SJCRH30 (cell line): ENCODE measurements at places on chromosomes 4 and X. TPM values are rescaled to one million over a fixed set of nuclear protein-coding genes. Genes with fewer than 3 reads are reported as not detected.
A peak's percentile ranks its signal among the peaks of the same experiment; 100 is the strongest.

- DNase-seq: no peak
- H3K4me1 ChIP-seq: peaks cover 7% of the 10 kb centered on the region; the same call in 1 of the 2 replicates
- peaks cover 2% of the 10 kb centered on the region; the same call in 1 of the 2 replicates for H3K36me3 ChIP-seq
- H3K27ac ChIP-seq: no peak overlapping the region
These were observed 10.4 kb downstream of the SH3RF1 start for GRCh38 chr4:169260217-169260866.

- DNase-seq: no peak
- H3K27me3 ChIP-seq: no peaks in the 10 kb centered on the region
- no peaks in the 10 kb centered on the region for H3K36me3 ChIP-seq
- H3K4me1 ChIP-seq: no peaks in the 10 kb centered on the region
These were observed 149.6 kb upstream of the CTSO start for GRCh38 chr4:156103311-156103710.

GRCh38 chr4:54165438-54165837 lies 63.7 kb upstream of the PDGFRA start:
- H3K27me3 ChIP-seq: no peaks in the 10 kb centered on the region; the same call in 1 of the 2 replicates
- no peak overlapping the region for H3K27ac ChIP-seq
- peaks cover 8% of the 10 kb centered on the region; the same call in 1 of the 2 replicates for H3K4me1 ChIP-seq
- no peaks in the 10 kb centered on the region for H3K36me3 ChIP-seq
- H3K4me3 ChIP-seq: no peak overlapping the region

DNA sequence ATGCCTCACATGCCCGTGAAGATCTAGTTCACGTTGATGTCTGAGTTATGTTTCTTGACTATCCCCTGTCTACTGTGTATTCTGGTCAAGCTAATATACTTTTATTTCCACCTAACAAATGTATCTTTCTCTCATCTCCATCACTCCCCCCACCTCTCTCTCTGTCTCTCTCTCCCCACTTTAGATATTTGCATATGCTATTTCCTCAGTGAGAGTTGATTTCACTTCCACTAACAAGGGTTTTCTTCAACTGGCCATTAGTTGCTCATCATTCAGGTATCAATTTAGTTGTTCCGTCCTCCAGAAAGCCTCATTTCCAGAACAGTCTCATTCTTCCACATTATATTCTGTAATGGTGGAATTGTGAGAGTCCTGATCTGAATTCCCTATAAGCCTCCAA lies 1777.8 kb upstream of the TENM3 start:
- DNase-seq: no peak
- H3K27ac ChIP-seq: no peak overlapping the region
- H3K4me3 ChIP-seq: no peak overlapping the region
- no peaks in the 10 kb centered on the region for H3K4me1 ChIP-seq
- no peaks in the 10 kb centered on the region for H3K36me3 ChIP-seq

Gene UGT2B11
- not detected in 2 replicates for total RNA-seq

GRCh38 chrX:5341902-5342301 lies 886.8 kb downstream of the NLGN4X start:
- H3K4me3 ChIP-seq: no peak overlapping the region
- no peak for DNase-seq
- no peaks in the 10 kb centered on the region for H3K4me1 ChIP-seq
- no peaks in the 10 kb centered on the region for H3K36me3 ChIP-seq

DNA sequence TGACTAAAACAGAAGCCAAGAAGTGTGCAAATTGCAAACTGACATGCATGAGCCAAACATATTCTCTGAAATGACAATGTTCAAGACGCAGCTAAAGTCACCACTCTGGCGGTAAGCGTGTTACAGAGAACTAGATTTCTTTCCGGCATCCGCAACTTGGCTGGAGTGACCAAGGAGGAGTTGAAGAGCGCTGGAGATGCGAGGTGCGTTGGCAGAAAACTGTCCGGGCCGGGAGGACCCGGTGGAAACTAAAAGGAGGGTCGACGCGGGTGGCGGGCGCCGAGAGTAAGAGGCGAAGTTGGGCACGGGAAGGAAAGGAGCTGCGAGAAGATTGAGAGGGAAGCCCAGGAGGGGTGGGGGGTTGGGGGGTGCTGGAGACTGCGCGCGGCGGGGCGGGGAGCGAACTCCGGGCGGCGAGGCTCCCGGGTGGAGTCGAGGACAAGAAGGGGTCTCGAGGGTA lies 807 bp downstream of the SEL1L3 start:
- peak overlapping the region; percentile 50 for H3K27ac ChIP-seq
- H3K4me3 ChIP-seq: peak overlapping the region; percentile 85
- no peaks in the 10 kb centered on the region for H3K27me3 ChIP-seq
- DNase-seq: peak; percentile 55

DNA sequence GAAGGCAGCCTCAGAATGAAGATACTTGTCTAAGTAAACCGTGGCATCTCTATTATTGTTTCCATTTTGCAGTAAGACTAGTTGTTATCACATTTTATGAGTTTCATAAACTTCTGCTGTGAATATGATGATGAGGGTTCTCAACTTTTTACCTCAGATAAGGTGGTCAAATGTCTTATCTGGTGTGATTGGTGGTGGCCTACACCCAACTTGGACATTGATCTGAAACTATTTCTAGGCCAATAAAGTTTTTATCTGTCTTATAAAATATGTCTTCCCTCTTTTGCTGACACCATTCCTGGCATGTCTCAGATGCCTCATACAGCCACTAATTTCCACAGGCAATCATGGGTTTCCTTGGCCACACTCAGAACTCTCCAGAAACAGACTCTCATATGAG lies 480.3 kb upstream of the NR3C2 start:
- H3K4me1 ChIP-seq: no peaks in the 10 kb centered on the region
- no peaks in the 10 kb centered on the region for H3K27me3 ChIP-seq
- DNase-seq: no peak
- no peak overlapping the region for H3K4me3 ChIP-seq
- no peaks in the 10 kb centered on the region for H3K36me3 ChIP-seq
- H3K27ac ChIP-seq: no peak overlapping the region

Gene ETDB
- total RNA-seq: not detected in 2 replicates

Gene PRDM8
- 1.5 and 2.5 TPM in 2 replicates for total RNA-seq

- no peak overlapping the region for H3K27ac ChIP-seq
- H3K27me3 ChIP-seq: no peaks in the 10 kb centered on the region
- H3K4me3 ChIP-seq: no peak overlapping the region
- DNase-seq: peak; percentile 52
- no peaks in the 10 kb centered on the region for H3K4me1 ChIP-seq
These were observed 10.5 kb downstream of the PTTG2 start for GRCh38 chr4:37970702-37971101.

Gene TMPRSS11F
- total RNA-seq: not detected in 2 replicates

- DNase-seq: no peak
- H3K27me3 ChIP-seq: no peaks in the 10 kb centered on the region
- no peak overlapping the region for H3K27ac ChIP-seq
- H3K36me3 ChIP-seq: no peaks in the 10 kb centered on the region
These were observed 260.2 kb downstream of the IL1RAPL1 start for GRCh38 chrX:28847423-28847822.

Gene NAT8L
- 1.5 and 1.7 TPM in 2 replicates for total RNA-seq

Gene DGAT2L6
- not detected in 2 replicates for total RNA-seq

Gene ERAS
- total RNA-seq: not detected in 2 replicates

- no peak overlapping the region for H3K27ac ChIP-seq
- DNase-seq: no peak
- H3K4me1 ChIP-seq: no peaks in the 10 kb centered on the region
- no peaks in the 10 kb centered on the region for H3K36me3 ChIP-seq
- H3K27me3 ChIP-seq: no peaks in the 10 kb centered on the region
- H3K4me3 ChIP-seq: no peak overlapping the region
These were observed 130.0 kb downstream of the RBM46 start for GRCh38 chr4:154911097-154911496.

Gene MID1
- total RNA-seq: 34.5 and 38.4 TPM in 2 replicates

DNA sequence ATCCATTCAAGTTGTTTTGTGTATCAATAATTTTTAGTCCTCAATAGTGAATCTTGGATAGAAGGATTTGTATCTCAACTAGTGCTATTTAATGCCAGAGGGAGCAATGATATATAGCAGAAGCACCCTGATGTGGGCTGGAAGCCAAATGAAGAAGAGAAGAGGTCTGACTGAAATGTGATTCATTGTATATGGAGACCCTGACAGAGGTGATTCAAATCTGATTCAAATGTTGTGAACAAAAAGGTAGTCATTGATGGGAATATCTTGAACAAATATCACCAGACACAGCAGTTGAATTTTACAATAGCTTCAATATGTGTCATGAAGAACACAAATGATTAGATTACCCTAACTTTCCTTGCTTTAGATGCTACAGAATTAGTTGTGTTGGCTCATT lies 27.5 kb upstream of the SULT1B1 start:
- H3K27me3 ChIP-seq: no peaks in the 10 kb centered on the region
- H3K36me3 ChIP-seq: no peaks in the 10 kb centered on the region
- no peak for DNase-seq
- no peaks in the 10 kb centered on the region for H3K4me1 ChIP-seq

GRCh38 chr4:122826553-122827257 lies at the start of gene FGF2:
TSS of gene FGF2 (plus strand) at chr4:122826831. CDS start at chr4:122827175, 344 bp downstream.
- no peaks in the 10 kb centered on the region for H3K27me3 ChIP-seq
- H3K27ac ChIP-seq: peak within 1 kb of the TSS; percentile 38; the same call in 1 of the 2 replicates
- no peaks in the 10 kb centered on the region for H3K4me1 ChIP-seq

GRCh38 chr4:1277667-1278665 lies 11.7 kb upstream of the MAEA start:
- no peaks in the 10 kb centered on the region for H3K4me1 ChIP-seq
- H3K36me3 ChIP-seq: no peaks in the 10 kb centered on the region
- no peak for DNase-seq
- H3K27ac ChIP-seq: no peak overlapping the region
- H3K4me3 ChIP-seq: no peak overlapping the region
- H3K27me3 ChIP-seq: no peaks in the 10 kb centered on the region

DNA sequence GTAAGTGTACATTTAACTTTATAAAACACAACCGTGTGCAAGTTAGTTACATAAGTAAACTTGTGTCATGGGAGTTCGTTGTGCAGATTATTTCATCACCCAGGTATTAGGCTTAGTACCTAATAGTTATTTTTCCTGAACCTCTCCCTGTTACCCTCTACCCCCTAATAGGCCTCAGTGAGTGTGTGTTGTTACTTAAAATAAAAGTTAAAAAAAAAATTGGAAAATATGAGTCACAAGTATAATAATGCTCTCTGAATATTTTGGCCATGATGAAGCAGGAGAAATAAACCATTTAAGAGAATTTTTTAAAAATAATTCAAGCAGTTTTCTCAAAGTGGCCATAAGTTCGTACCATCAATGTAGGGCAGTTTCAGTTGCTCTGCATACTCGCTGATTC lies 105.1 kb upstream of the GRID2 start:
- DNase-seq: no peak
- no peaks in the 10 kb centered on the region for H3K36me3 ChIP-seq
- H3K4me1 ChIP-seq: no peaks in the 10 kb centered on the region
- no peak overlapping the region for H3K4me3 ChIP-seq
- no peak overlapping the region for H3K27ac ChIP-seq

Gene ALG13
- 96.9 and 114 TPM in 2 replicates for total RNA-seq

GRCh38 chr4:75698963-75699228 lies 25.5 kb upstream of the USO1 start:
- no peak for DNase-seq
- H3K27ac ChIP-seq: no peak overlapping the region
- peaks cover 6% of the 10 kb centered on the region; the same call in 1 of the 2 replicates for H3K36me3 ChIP-seq
- no peak overlapping the region for H3K4me3 ChIP-seq
- no peaks in the 10 kb centered on the region for H3K27me3 ChIP-seq
- H3K4me1 ChIP-seq: no peaks in the 10 kb centered on the region

DNA sequence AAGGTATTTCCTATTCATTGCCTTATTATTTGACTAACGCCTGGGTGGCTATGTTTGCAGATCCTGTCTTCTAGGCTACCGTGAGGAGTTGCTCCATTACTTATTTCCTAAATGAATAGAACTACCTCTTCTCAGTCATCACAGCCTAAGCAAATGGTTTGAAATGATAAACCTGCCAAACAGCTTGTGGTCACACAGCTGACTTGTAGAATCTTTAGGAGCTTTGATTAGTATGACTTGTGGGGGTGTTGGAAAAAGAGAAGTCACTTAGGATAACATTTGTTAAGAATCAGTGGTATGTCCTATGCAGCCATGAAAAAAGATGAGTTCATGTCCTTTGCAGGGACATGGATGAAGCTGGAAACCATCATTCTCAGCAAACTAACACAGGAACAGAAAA lies 169.3 kb downstream of the PPARGC1A start:
- no peak overlapping the region for H3K4me3 ChIP-seq
- H3K36me3 ChIP-seq: no peaks in the 10 kb centered on the region
- H3K27ac ChIP-seq: no peak overlapping the region
- DNase-seq: no peak
- no peaks in the 10 kb centered on the region for H3K4me1 ChIP-seq
- no peaks in the 10 kb centered on the region for H3K27me3 ChIP-seq
